Right hindlimb (tissue), 1 donor: ENCODE measurements at places on chromosomes 4 and X.

DNA sequence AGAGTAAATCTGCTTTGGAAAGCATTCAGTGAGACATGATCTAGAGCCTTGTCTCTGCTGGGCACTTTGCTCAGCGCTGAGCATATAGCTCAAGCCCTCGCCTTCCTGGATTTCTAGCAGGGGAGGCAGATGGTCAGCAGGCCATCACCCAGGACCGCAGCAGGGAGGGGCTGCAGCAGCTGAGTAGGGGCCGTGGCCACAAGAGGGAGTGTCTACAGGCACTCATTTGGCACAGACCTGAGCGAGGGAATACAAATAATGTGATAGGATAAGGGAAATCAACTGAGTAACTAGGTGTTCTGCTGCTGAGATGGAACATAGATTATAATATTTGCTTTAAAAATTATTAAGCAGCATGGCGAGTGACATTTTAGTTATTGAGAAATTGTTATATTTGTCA lies 30.2 kb downstream of the OFD1 start:
- DNase-seq: peak; percentile 50

DNA sequence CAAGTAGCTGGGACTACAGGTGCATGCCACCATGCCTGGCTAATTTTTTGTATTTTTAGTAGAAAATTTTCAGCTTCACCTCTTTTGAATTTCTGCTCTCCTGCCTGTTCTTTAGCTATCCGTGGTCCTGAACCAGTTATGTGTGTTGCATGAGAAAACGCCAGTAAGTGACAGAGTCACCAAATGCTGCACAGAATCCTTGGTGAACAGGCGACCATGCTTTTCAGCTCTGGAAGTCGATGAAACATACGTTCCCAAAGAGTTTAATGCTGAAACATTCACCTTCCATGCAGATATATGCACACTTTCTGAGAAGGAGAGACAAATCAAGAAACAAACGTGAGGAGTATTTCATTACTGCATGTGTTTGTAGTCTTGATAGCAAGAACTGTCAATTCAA lies 13.9 kb downstream of the ALB start:
- no peak for DNase-seq

DNA sequence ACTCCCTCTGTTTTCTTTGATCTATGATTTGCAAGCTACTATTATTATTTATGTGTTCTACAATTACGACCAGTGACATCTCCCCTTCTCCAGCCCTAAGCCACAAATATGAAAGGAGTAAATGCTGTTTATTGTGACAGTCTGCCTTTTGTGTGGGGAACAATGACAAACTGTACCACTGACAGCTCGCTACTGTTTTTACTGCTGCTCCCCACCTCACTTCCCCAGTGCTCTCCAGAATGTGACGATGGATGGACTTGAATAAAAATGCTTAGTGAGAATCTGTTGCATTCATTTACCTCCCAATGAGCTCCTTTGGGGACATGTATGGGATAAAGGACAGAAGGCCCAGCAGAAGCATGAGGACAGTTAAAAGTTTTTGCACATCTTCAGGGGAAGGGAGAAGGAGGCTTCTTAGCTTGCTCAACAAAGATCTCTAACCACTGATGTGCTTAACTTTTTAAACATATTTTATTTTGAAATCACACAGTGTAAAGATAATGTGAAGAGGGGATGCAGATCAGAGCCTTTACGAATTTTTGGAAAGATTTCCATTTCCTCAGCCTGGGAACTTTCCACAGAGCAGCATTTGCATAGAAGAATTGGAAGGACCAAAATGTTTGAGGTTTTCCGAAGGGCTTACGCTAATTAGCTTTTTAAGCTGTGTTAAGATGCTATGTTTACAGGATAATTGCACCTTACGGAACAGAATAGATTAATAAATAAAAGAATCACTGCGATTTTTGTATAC lies 485.1 kb upstream of the TENM3 start:
- DNase-seq: no peak

DNA sequence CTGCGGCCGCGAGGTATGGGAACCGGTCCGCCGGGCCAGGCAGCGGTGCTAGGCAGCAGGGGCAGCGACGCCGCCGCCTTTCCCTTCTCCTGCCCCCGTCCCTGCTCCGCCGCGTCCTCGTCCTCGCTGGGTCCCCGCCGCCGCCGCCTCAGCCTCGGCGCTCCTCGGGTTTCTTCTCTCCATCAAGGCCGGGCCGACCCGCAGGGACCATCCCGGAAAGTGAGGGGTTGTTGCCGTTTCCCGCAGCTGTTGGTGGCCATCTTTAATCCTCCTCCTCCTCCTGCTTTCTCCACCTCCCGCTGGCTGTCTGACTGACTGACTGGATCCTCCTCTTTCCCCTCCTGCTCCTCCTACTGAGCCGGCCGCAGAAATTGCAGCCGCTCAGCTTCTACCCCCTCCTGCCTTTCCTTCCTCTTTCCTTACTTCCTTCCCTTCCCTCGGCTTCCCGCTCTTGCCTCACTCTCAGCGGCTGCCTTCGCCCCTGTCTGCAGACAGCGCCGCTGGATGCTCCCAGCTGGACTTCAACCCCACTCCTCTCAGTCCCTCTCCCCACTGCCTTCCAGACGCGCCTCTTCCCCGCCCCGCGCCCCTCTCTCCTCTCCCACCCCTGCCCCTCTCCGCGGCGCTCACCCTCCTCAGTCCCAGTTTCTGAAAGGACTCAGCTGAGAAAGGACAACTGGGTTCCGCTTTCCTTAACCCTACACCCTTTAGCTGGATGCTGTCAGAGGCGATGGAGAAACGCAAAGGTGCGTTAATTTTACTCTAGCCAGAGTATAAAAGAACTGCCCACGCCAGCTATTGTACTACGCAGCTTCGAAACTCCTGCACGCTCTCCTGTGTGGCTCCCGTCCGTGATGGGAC lies at the start of gene WDFY3:
WDFY3 (minus strand) TSS at position 309 of the 861 bp plus-strand sequence. CDS start 106,099 bp downstream, outside the sequence.
- peak; percentile 93 for DNase-seq

DNA sequence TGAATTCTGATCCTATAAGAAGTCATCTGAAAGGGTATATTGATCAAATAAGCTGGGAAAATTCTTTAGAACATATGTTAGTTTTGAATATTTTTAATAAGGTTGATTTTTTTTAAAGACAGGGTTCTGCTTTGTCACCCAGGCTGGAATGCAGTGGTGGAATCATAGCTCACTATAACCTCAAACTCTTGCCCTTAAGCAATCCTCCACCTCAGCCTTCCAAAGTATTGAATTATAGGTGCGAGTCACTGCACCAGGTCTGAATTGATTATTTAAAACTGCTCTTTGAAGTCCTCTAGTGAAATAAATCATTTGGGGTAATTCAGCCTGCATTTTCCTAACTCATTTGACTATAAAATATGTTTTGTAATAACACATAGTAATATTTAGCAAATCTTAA lies 812.3 kb downstream of the PDHA2 start:
- no peak for DNase-seq

- DNase-seq: no peak
Measured at GRCh38 chr4:147368948-147369347, 111.9 kb upstream of the EDNRA start.

- no peak for DNase-seq
Measured at GRCh38 chr4:64248186-64248585, 161.1 kb downstream of the TECRL start.

DNA sequence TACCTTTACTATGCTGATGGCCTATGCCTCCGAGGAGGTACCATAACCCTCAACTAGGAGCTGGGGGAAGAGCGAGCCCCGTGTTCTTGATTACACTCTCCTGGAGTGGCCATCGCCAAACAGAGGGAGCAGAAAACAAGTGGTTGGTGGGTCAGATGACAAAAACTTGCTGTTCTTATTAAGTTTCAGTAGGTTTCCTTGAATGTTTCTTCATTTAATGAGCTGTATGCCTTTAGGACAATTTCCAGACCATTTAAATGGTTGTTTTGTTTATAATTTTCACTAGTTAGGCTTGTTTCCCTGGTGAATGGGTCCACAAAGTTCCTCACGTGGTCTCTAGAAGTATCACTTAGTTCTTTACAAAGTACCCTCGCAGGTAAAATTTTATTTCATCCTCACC lies 4.7 kb downstream of the PYURF start:
- DNase-seq: no peak

DNA sequence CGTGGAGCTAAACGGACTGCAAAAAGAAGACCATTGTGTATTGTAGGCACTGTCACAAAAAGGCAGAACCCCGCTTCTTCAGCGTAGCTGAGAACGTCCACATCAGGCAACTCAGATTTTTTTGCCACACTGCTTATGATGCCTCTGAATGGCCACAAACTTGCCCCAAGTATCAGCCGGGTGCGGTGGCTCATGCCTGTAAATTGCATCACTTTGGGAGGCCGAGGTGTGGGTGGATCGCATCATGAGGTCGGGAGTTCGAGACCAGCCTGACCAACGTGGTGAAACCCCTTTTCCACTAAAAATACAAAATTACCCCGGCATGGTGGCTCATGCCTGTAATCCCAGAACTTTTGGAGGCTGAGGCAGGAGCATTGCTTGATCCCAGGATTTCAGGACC lies 14.9 kb upstream of the IL3RA start:
- no peak for DNase-seq

GRCh38 chrX:67720344-67720743 lies 176.5 kb downstream of the AR start:
- no peak for DNase-seq

- DNase-seq: no peak
Measured at GRCh38 chr4:828641-829271, 2.8 kb upstream of the CPLX1 start.

DNA sequence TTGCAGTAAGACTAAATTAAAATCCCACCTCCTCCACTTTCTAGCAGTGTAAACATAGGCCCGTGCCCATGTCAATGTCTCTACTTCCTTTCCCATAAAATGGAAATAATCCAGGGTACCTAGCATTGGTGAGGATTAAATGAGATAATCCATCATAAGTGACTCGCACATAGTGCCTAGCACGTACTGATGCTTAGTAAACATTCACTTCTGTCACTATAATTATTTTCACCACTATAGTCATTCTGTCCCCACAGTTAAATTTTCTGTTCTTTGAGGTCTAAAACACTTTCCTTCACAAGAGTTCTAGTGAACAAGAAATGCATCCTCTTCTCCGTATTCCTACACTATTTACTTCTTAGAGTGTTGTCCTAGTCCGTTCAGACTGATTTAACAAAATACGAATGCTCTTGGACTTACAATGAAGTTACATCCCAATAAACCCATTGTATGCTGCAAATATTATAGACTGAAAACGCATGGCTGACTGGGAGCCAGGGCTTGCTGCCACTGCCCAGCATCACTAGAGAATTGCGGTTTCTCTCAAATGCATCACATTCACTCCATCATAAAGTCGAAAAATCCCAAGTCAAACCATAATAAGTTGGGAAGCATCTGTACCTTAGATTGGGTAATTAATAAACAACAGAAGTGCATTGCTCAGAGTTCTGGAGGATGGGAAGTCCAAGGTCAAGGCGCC lies 10.6 kb downstream of the ARAP2 start:
- DNase-seq: no peak

DNA sequence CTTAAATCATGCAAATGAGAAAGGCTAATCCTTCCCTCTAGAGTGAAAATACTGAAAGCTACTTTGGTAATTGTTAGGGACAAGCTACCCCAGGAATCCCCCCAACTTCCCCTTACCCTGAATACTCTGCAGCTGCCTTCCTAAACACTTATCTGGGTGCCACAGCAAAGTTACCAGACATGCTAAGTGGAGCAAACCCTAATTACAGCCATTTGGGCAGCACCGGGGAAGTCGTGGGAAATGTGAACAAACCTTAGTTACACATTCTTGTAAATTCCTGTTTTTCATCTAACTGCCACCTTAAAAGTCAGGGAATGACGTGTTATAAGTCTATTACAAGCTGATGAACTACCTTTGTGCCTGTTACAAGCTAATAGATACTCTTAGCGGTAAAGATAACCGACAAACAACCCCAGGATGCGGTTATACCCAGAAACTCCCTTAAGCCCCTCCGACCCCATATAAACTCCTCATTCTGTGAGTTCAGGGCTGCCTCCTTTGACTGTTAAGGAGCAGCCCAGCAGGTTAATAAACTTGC lies 66.0 kb upstream of the PLAC8 start:
- no peak for DNase-seq

DNA sequence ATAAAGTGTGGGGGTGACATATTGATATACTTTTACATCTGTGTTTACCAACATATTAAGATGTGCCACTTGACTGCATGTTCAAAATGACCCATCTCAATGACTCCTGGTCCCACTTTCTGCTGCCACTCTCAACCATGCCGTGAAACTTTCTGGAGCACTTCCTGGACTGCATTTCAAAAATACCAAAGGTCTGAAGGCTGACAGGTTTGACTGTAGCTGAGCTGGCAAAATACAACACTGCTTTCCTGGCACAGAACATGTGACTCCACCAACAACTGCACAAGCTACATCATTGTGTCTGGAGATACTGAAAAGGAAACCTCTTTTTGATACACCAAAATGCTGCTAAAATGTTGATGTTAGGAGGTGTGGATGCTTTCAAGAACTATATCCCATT lies 184.8 kb downstream of the UNC5C start:
- DNase-seq: no peak

DNA sequence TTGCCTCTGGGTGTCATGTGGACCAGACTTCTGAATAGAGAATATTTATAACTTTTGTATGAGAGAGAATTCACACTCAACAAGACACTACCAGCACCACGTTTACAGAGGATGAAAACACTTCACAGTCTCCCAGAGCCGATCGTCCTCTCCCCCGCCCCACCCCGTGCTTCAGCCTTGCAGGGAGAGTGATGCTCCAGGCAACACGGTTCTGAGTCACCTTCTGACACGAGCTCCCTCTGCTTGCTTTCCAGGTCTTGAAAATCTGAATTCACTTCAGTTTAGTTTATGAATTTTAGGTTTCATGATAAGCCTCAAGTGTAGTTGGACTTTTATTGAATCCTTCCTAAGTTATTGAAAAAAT lies 59.8 kb downstream of the CPLX1 start:
- no peak for DNase-seq

- DNase-seq: no peak
Measured at GRCh38 chr4:113476800-113477199, 284.7 kb downstream of the CAMK2D start.

GRCh38 chrX:8042304-8042703 lies 115.1 kb upstream of the PNPLA4 start:
- DNase-seq: no peak

GRCh38 chr4:5708449-5709206 lies at the start of gene EVC2:
Gene EVC2 (minus strand): TSS chr4:5708559. CDS start chr4:5708513, 46 bp downstream.
- DNase-seq: peak; percentile 90

GRCh38 chrX:11932423-11932822 lies 174.4 kb downstream of the MSL3 start:
- no peak for DNase-seq
